ENCODE measurements at places on chromosomes 2 and 18. TPM values are rescaled to one million over a fixed set of nuclear protein-coding genes. Genes with fewer than 3 reads are reported as not detected.

DNA sequence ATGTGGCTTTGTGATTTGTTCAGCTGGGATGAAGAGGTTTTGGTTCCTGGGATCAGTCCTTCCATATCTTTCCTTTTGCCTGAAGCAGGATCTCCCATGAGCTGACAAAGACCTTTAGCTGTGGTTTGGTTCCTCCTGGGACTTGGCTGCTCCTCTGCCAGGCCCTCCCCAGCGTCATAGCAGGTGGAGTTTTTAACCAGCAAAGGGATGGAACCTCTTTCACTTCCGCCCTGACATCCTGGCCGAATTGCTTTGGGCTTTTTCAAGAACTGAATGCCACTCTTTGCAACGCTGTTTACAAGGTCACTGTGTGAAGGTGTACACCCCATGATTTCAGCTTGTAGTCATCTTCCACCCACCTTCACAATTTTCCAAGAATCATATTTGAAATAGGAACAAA is 390 bp downstream of the PCARE start:
- H3K27ac ChIP-seq, result no peak overlapping the region
- no peaks in the 10 kb centered on the region for H3K4me1 ChIP-seq
- H3K27me3 ChIP-seq, result peaks cover 4% of the 10 kb centered on the region
- no peak for DNase-seq

DNA sequence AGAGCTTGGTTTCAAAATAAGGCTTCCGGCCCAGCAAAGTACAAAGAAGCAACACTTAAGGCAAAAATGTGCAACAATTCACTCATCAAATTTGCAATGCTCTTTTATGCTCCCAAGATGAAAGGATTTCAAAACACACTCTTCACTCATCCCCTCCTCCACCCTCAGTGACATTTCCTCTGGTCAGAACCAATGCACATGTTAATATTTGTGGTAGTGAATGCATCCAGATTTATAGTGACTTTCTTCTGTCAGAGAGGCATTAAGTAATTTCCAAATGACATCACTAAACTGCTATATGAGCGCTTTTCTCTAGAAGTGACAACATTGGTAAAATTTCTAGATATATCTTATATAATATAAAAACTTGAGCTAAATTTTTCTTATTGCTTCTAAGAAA is 800.4 kb downstream of the NRXN1 start:
- H3K4me3 ChIP-seq, result no peak overlapping the region
- DNase-seq, result no peak
- no peaks in the 10 kb centered on the region for H3K27me3 ChIP-seq
- no peak overlapping the region for H3K27ac ChIP-seq
- H3K36me3 ChIP-seq, result no peaks in the 10 kb centered on the region

DNA sequence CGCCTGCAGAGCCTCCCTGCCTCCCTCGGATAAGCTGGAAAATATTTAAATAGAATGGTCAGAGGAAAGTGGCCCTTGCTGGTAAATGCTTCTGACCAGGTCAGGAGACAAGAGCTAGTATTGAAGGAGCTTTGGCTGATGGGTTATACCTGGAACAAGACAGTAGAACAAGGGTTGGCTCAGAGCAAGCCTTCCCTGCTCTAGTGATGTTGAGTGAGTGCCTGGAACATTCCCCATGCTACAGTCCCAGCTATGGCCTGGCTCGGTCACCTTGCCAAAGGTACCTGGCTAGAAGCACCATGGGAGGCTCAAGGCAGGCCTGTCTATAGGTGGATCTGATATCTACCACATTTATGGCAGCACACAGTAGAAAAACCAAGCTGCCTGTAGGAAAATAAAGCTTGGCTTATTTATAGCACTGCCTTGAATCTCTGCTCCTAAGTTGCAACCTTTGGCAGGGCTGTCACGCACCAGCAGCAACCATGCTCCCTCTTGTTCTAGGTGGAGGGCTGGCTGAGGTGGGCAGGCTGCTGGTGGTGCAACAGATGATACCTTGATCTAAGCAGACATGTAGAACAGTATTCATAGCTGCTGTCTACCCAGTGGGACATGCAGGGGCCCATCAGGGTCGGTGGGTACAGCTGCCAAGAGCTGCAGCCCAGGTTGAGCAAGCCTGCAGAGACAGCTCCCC is 66.7 kb upstream of the BCL2L11 start:
- no peaks in the 10 kb centered on the region for H3K4me1 ChIP-seq
- H3K27ac ChIP-seq, result no peak overlapping the region
- H3K36me3 ChIP-seq, result no peaks in the 10 kb centered on the region
- no peak for DNase-seq

GRCh38 chr2:97664636-97664970 is 759 bp upstream of the ACTR1B start:
- DNase-seq, result peak; percentile 11
- H3K4me3 ChIP-seq, result peak overlapping the region; percentile 91
- H3K4me1 ChIP-seq, result peaks cover 23% of the 10 kb centered on the region
- H3K27ac ChIP-seq, result peak overlapping the region; percentile 95

DNA sequence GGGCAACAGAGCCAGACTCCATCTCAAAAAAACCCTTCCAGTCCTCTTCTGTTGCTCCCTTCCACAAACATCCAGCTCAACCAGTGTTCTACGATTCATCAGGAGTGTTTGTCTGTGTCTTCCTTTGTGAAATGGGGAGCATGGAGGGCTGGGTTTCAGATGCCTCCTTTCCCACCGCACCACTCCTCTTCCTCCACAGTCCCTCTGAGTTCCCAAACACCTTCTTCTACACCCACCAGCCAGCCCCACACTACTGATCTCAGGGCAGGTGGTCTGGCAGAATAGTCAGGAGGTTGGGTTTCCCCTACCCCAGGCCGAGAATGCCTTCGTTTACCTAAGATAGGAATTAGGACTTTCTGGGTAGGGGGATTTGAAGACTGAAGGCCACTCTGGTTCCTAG is 36.9 kb downstream of the NGEF start:
- peaks cover 4% of the 10 kb centered on the region for H3K27me3 ChIP-seq
- H3K27ac ChIP-seq, result no peak overlapping the region
- H3K4me3 ChIP-seq, result no peak overlapping the region
- no peaks in the 10 kb centered on the region for H3K36me3 ChIP-seq
- no peaks in the 10 kb centered on the region for H3K4me1 ChIP-seq

FAHD2A gene
- total RNA-seq, result 34.0 TPM

DUSP19 gene
- 2.4 TPM for total RNA-seq

IL36B gene
- total RNA-seq, result not detected
